Activated CD4-positive, alpha-beta memory T cell treated with anti-CD3 and anti-CD28 coated beads for 36 hours (primary cell): ENCODE measurements at places on chromosomes 12 and 14. TPM values are rescaled to one million over a fixed set of nuclear protein-coding genes. Genes with fewer than 3 reads are reported as not detected.
A peak's percentile ranks its signal among the peaks of the same experiment; 100 is the strongest.

MSI1 gene
- 1.5 TPM for total RNA-seq

KIF5A gene
- total RNA-seq: 0.90 TPM

KRT78 gene
- total RNA-seq: not detected

DNA sequence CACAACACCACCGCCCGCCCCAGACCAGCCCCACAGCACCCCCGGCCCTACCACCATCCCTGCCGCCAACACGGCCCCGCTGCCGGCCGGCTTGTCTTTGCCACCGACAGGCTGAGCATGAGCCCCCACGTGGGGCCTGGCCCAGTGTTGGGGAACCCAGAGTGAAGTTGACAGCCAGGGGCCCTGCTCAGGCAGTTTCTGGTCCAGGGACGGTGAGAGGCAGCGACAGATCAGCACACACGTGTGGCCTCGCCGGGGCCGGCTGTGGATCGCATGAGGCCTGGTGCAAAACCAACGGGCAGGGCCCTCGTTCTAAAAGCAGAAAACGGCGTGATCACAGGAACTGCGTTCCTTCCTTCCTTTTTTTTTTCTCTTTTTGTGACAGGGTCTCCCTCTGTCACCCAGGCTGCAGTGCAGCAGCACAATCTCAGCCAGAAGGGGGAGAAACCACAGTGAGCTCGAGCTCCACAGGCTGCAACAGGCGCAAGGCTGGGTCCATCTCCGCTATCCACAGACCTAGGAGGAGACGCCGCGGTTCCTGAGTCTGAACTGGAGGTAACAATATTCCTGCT is 50.5 kb upstream of the FBRSL1 start:
- no peak overlapping the region for H3K27ac ChIP-seq
- H3K4me1 ChIP-seq: peaks cover 30% of the 10 kb centered on the region
- no peaks in the 10 kb centered on the region for H3K27me3 ChIP-seq
- no peak overlapping the region for H3K4me3 ChIP-seq
- DNase-seq: no peak

GRCh38 chr12:92295523-92295922 is 149.9 kb upstream of the BTG1 start:
- no peak overlapping the region for H3K27ac ChIP-seq
- DNase-seq: no peak
- H3K4me1 ChIP-seq: peaks cover 11% of the 10 kb centered on the region
- no peaks in the 10 kb centered on the region for H3K27me3 ChIP-seq
- H3K4me3 ChIP-seq: no peak overlapping the region

- H3K4me3 ChIP-seq: no peak overlapping the region
- DNase-seq: no peak
- H3K36me3 ChIP-seq: no peaks in the 10 kb centered on the region
- H3K27me3 ChIP-seq: peaks cover 1% of the 10 kb centered on the region
These were observed 5.2 kb upstream of the SLC6A13 start for GRCh38 chr12:267581-268482.

DNA sequence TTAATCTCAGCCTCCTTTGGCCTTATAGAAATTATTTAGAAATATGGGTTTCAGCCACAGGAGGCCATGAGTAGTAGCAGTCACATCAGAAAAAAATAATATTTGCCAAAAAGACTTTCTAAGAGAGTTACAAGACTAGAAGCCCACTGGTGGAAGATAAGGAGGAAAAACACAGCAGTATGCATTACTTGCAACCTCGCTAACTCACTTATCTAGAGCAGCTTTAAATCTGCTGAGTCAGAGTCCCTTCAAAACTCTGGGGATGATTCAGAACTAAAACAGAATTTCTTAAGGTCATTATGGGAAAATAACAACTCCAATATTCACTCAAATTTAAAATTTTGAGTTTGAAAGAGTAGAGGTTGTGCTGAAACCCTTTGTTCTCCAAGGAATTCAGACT is 6.2 kb downstream of the OR4K17 start:
- no peak overlapping the region for H3K27ac ChIP-seq
- H3K4me3 ChIP-seq: no peak overlapping the region
- peaks cover 8% of the 10 kb centered on the region for H3K27me3 ChIP-seq
- peaks cover 2% of the 10 kb centered on the region for H3K36me3 ChIP-seq
- H3K4me1 ChIP-seq: no peaks in the 10 kb centered on the region

DNA sequence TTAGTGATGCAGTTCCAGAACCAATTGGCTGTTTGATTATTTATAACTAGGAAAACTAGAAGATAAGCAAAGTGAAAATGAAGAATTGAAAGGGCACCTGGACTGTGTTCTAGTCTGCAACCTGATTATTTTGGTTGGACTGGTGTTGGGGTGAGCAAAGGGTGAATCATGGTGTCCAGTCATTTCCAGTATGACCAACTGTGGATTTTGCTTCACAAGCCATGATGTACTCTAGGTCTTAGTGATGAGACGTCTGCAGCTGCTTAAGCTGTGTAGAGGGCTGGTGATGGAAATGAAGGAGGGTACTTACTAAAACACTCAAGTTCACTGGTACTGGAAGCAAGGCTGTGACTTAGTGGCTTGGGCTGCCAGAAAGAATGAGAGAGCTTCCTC is 193.2 kb upstream of the FRMD6 start:
- H3K27ac ChIP-seq: no peak overlapping the region
- H3K4me1 ChIP-seq: no peaks in the 10 kb centered on the region
- no peak for DNase-seq

DNA sequence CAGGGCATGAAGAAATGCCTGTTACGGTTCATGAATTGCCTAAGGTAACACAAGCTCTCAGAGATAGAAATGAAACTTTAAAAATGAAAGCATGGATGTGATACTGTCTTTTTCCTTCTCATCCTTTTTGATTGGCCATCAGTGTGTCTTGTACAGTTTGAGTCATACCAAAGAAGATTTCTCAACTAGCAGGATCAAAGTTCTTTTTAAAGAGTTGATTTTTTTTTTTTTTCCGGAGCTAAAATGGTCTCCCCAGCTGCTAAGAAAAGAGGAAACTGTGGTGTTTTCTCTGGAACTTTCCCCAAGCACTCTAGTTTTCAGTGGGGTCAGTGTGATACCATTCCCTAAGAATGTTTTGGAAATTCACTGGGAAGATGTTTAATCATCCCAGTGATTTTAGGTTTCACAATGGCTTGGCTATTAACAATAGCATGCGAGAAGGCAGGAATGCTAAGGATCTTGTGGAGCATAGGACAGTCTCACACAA is 105.0 kb downstream of the ETNK1 start:
- no peak for DNase-seq
- H3K4me1 ChIP-seq: no peaks in the 10 kb centered on the region
- H3K27ac ChIP-seq: no peak overlapping the region
- H3K4me3 ChIP-seq: no peak overlapping the region
- H3K27me3 ChIP-seq: peaks cover 7% of the 10 kb centered on the region

GRCh38 chr12:8081251-8081920 is 688 bp upstream of the NECAP1 start:
- H3K4me3 ChIP-seq: peak overlapping the region; percentile 89
- peaks cover 10% of the 10 kb centered on the region for H3K36me3 ChIP-seq
- peaks cover 69% of the 10 kb centered on the region for H3K4me1 ChIP-seq
- H3K27ac ChIP-seq: peak overlapping the region; percentile 100
- H3K27me3 ChIP-seq: no peaks in the 10 kb centered on the region
- DNase-seq: peak; percentile 59

GRCh38 chr12:15181017-15181683 is 40.1 kb downstream of the RERG start:
- no peaks in the 10 kb centered on the region for H3K36me3 ChIP-seq
- peaks cover 5% of the 10 kb centered on the region for H3K27me3 ChIP-seq
- H3K4me1 ChIP-seq: no peaks in the 10 kb centered on the region
- no peak for DNase-seq
- H3K4me3 ChIP-seq: no peak overlapping the region

DNA sequence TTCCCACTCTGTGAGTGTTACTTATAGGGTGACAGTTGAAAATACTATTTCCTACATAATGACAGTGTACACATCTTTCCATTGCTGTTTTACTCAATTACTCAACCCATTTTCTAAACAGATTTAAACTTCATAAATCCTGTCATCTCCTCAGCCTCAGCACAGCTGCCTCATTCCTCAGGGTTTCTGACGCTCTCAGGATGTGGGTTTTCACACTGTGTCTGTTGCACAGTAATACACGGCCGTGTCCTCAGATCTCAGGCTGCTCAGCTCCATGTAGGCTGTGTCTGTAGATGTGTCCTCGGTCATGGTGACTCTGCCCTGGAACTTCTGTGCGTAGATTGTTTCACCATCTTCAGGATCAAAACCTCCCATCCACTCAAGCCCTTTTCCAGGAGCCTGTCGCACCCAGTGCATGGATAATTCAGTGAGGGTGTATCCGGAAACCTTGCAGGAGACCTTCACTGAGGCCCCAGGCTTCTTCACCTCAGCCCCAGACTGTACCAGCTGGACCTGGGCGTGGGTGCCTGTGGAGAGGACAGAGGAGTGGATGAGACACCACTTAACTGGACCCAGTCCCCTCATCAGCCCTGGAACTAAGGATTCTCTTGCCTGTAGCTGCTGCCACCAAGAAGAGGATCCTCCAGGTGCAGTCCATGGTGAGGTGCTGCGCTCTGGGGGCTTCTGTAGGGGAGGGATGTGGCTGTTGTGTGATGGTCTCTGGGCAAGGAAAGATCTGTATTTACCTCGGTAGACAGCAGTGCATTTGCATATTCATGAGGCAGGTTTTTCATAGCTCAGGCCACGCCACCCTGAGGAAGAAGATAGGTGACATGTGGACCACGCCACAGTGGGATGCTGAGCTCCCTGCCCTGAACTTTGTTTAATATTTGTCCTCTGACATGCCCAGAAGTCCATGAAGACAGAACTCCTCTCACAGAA is 750.2 kb downstream of the TMEM121 start:
- peak; percentile 55 for DNase-seq
- H3K27me3 ChIP-seq: peaks cover 23% of the 10 kb centered on the region
- H3K27ac ChIP-seq: peak overlapping the region; percentile 1

DNA sequence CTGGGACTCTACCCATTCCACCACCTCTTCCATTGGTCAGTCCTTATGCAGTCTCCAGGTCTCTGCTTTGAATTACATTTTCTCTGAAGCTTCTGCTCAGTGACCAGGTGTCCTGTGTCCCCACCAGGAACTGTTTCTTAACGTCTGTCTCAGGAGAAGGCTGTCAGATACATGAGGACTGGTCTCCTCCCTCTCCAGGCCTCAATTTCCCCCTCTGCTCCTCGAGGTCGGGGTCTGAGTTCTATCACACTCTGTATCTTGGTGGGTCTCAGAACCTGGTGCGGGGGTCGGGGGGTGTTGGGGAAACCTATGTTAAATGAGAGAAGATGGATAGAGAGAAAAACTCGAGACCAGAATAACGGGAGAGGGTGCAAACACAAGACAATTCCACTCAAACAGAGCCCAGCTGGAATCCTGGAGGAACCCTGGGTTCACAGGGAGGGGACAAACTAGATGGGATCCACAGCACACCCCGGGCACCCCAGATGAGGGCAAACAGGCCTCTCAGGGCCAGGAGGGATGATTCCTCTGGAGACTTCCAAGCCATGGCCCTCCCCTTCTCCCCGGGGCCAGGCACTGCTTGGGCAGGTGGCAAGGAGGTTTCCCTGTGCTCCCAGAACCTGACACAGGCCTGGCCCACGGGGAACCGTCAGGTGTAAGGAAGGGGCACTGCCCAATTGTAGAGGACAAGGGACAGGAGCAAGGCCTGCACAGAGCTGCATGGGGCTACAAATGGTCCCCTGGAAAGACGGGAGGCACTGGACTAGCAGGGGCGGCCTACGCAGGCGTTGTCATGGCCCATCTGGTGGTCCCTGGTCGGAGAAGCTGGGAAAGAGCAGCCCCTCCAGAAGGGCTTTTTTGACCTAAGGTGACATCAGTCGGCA is 313.2 kb upstream of the DIO3 start:
- H3K27me3 ChIP-seq: peaks cover 16% of the 10 kb centered on the region
- H3K4me3 ChIP-seq: no peak overlapping the region
- H3K27ac ChIP-seq: no peak overlapping the region
- no peaks in the 10 kb centered on the region for H3K36me3 ChIP-seq
- no peak for DNase-seq
- peaks cover 7% of the 10 kb centered on the region for H3K4me1 ChIP-seq

DNA sequence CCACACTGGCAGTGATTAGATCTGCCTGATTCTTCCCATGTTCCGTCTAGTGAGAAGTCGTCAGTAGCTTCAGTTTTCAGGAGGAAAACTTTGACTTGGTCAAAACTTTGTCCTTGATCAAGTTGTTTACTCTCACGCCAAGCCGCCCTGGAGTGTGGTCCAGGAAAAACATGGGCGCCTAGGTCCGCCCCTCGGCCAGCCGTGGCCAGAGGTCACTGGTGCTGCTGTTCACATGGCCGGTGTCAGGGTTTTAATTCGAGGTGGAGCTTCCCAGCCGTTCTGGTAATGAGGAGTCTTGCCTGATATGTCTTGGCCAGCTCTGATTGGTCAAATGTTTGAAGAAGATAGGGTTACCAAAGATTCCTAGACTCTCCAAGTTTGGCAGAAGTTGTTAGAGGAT is 71.5 kb downstream of the PPP2R5C start:
- peaks cover 34% of the 10 kb centered on the region for H3K36me3 ChIP-seq
- H3K4me3 ChIP-seq: no peak overlapping the region
- H3K27me3 ChIP-seq: no peaks in the 10 kb centered on the region
- DNase-seq: no peak
- H3K4me1 ChIP-seq: peaks cover 92% of the 10 kb centered on the region

GRCh38 chr14:75727124-75727523 is 66.1 kb downstream of the TTLL5 start:
- peaks cover 13% of the 10 kb centered on the region for H3K4me1 ChIP-seq
- no peak overlapping the region for H3K4me3 ChIP-seq
- no peak overlapping the region for H3K27ac ChIP-seq
- H3K27me3 ChIP-seq: no peaks in the 10 kb centered on the region
- H3K36me3 ChIP-seq: peaks cover 31% of the 10 kb centered on the region

DNA sequence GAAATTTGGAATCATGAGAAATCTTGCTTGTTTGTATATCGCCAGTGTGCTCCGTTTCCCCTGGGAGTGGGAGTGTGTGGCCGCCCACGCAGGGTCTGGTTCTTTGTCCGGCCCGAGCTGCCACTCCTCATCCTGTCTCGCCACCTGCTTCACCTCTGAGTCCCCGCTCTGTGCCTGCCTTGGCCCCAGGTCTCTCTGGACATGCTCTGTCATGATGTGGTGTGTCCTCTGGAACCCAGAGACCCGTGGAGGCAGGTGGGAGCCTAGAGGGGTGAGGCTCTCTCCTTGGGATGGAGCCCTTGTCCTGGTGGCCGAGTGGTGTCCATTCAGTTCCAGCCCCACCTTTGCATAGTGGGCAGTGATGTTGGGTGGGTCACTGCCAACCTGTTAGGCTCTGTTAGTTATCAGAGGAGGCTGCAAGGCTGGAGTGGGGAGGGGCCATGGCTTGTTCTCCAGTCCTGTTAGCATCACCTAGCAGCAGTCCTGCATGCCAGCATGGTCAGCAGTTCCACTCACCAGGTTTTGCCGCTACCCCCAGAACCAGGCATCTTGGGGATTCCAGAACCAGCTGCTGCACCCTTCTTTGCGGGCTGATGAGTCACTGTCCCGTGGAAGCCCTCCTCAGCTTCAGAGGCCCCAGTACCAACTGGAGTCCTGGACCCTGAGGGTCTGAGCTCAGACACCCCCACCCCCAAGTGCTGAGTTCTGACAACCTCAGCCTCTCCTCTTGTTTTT is 76.5 kb downstream of the EP400 start:
- no peak overlapping the region for H3K4me3 ChIP-seq
- no peaks in the 10 kb centered on the region for H3K27me3 ChIP-seq
- H3K27ac ChIP-seq: no peak overlapping the region
- no peak for DNase-seq

- H3K4me1 ChIP-seq: no peaks in the 10 kb centered on the region
- no peak overlapping the region for H3K4me3 ChIP-seq
- no peak overlapping the region for H3K27ac ChIP-seq
- no peaks in the 10 kb centered on the region for H3K27me3 ChIP-seq
- DNase-seq: no peak
- H3K36me3 ChIP-seq: no peaks in the 10 kb centered on the region
These were observed 905.3 kb upstream of the MDGA2 start for GRCh38 chr14:48580692-48581091.
